Lung (tissue), 17 donors: ENCODE measurements at places on chromosomes 5 and 9. TPM values are rescaled to one million over a fixed set of nuclear protein-coding genes. Genes with fewer than 3 reads are reported as not detected.
A peak's percentile ranks its signal among the peaks of the same experiment; 100 is the strongest.

DNA sequence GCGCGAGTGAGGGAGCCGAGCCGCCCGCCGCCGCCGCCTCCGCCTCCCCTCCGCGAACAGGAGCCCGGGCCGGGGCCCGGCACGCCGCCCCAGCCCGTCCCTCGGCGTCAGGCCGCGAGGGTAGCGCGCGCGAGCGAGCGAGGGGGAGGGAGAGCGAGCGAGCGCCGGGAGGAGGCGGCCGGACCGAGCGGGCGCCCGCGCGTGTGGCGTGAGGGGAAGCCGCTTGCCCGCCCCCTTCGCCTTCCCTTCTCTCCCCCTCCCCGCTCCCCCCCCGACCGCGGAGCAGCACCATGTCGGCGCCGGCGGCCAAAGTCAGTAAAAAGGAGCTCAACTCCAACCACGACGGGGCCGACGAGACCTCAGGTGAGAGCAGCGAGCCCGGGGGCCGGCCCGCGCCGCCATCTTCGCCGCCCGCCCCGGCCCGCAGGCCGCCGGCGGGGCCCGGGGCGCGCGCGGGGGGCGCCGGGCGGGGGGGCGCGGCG is 312 bp downstream of the SET start:
- no peak for DNase-seq
- peak overlapping the region; percentile 99 for H3K27ac ChIP-seq
- H3K4me3 ChIP-seq, result peak overlapping the region; percentile 75
- no peaks in the 10 kb centered on the region for H3K27me3 ChIP-seq
- peaks cover 2% of the 10 kb centered on the region for H3K36me3 ChIP-seq
- peaks cover 9% of the 10 kb centered on the region for H3K4me1 ChIP-seq

GRCh38 chr9:115633104-115633503 is 515.1 kb upstream of the TNC start:
- H3K36me3 ChIP-seq, result no peaks in the 10 kb centered on the region
- no peak overlapping the region for H3K4me3 ChIP-seq
- H3K27ac ChIP-seq, result no peak overlapping the region
- H3K27me3 ChIP-seq, result no peaks in the 10 kb centered on the region
- no peak for DNase-seq

DNA sequence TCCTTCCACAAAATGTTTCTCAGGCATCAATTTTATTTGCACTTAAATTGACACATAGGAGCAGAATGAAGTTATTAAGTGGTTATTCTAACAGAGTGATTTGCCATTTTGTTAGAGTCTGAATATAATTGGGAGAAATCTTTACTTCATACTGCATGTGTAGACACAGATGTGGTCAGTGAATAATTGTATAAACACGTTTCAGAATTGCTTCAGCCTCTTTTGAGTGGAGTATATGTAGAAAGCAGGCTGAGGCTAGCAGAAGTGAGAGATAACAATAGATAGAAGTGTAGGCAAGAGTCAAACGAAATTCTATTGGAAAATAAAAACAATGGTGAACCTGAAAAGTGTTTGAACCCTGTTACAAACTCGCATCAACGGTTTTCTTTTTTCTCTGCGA is 270.7 kb downstream of the TMEM167A start:
- DNase-seq, result peak; percentile 47
- no peak overlapping the region for H3K27ac ChIP-seq
- no peaks in the 10 kb centered on the region for H3K4me1 ChIP-seq
- no peak overlapping the region for H3K4me3 ChIP-seq
- H3K36me3 ChIP-seq, result no peaks in the 10 kb centered on the region

Gene LCN1
- total RNA-seq, result not detected

Gene MED7
- total RNA-seq, result 9.9 TPM

DNA sequence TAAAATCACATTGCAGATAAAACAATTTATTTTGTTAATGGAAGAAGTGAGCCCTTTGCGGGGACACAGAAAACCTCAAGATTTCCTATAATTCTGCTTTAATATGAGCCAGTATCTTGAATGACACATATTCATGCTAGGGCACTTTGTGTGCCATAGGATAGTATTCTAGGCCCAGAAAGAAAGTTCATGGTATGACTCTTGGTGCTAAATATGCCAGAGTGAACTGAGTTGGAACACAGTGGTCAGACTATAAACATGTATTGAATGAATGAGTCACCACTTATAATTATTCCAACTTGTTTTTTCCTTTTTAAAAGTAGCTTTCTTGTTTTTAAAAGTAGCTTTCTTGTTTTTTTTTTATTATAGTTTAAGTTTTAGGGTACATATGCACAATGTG is 46.0 kb downstream of the ADAMTS19 start:
- no peak overlapping the region for H3K4me3 ChIP-seq
- no peaks in the 10 kb centered on the region for H3K27me3 ChIP-seq
- no peaks in the 10 kb centered on the region for H3K36me3 ChIP-seq
- H3K27ac ChIP-seq, result no peak overlapping the region

Gene SLC6A19
- total RNA-seq, result not detected

DNA sequence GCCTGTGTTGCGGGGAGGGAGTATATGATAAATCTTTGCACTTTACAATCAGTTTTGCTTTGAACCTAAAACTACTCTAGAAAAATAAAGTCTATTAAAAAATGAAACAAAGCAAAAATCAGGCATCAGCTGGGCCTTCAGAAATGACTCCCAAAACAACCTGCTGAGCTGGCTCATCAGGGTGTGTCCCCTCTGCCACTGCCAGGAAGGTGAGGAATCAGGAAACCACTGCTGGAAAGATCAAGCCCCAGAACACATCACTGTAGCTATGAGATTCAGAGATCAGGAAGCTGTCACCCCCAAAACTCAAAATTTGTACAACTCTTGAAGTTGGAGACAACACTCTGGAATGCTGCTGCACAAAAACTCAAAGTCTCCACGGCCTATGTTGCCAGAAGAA is 40.5 kb upstream of the TBCA start:
- DNase-seq, result no peak
- no peak overlapping the region for H3K4me3 ChIP-seq
- H3K27ac ChIP-seq, result no peak overlapping the region
- H3K36me3 ChIP-seq, result no peaks in the 10 kb centered on the region

GRCh38 chr5:98780390-98780789 is 6.9 kb downstream of the RGMB start:
- H3K27ac ChIP-seq, result no peak overlapping the region
- no peaks in the 10 kb centered on the region for H3K27me3 ChIP-seq
- H3K36me3 ChIP-seq, result peaks cover 5% of the 10 kb centered on the region
- H3K4me1 ChIP-seq, result peaks cover 18% of the 10 kb centered on the region
- DNase-seq, result no peak
- H3K4me3 ChIP-seq, result no peak overlapping the region

- no peaks in the 10 kb centered on the region for H3K4me1 ChIP-seq
- H3K27ac ChIP-seq, result no peak overlapping the region
- DNase-seq, result no peak
- no peaks in the 10 kb centered on the region for H3K36me3 ChIP-seq
- no peak overlapping the region for H3K4me3 ChIP-seq
These were observed 190.1 kb downstream of the PARP8 start for GRCh38 chr5:50856401-50857119.

DNA sequence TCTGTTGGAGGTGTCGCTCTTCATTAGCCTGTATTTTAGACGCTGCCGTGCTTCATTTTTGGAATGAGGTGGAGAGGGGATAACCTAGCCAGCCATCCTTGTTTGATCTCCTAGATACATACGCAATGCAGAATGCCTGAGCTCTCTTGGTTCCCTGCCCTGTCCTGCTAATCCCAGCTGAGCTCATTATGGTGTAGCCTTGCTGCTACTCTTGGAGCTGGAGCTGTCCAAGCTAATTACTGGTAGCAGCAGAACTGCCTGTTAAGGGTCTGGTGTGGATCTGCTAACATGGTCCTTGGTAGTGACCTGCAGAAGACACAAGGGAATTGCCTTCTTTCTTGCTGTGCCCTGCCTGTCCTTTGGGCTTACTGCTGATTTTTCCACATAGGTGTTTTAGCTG is 207.9 kb downstream of the CNTLN start:
- no peaks in the 10 kb centered on the region for H3K27me3 ChIP-seq
- H3K36me3 ChIP-seq, result peaks cover 7% of the 10 kb centered on the region
- no peak for DNase-seq
- no peak overlapping the region for H3K27ac ChIP-seq

Gene SLC36A2
- total RNA-seq, result not detected

- no peaks in the 10 kb centered on the region for H3K36me3 ChIP-seq
- H3K4me1 ChIP-seq, result peaks cover 11% of the 10 kb centered on the region
- no peak overlapping the region for H3K27ac ChIP-seq
- no peaks in the 10 kb centered on the region for H3K27me3 ChIP-seq
- H3K4me3 ChIP-seq, result no peak overlapping the region
These were observed 17.1 kb upstream of the CAST start for GRCh38 chr5:96645091-96645490.

Gene FBXO4
- 13.5 TPM for total RNA-seq

Gene NUTM2F
- not detected for total RNA-seq

- H3K4me1 ChIP-seq, result no peaks in the 10 kb centered on the region
- H3K36me3 ChIP-seq, result no peaks in the 10 kb centered on the region
- H3K4me3 ChIP-seq, result no peak overlapping the region
- DNase-seq, result no peak
These were observed 357.1 kb downstream of the TRIM32 start for GRCh38 chr9:117044241-117044640.

GRCh38 chr9:113631137-113631765 is 167.7 kb downstream of the RGS3 start:
- H3K4me1 ChIP-seq, result peaks cover 64% of the 10 kb centered on the region
- H3K36me3 ChIP-seq, result no peaks in the 10 kb centered on the region
- no peak overlapping the region for H3K4me3 ChIP-seq
- H3K27ac ChIP-seq, result no peak overlapping the region

Gene PHF24
- total RNA-seq, result 0.48 TPM

Gene JAKMIP2
- 2.9 TPM for total RNA-seq

Gene CNTNAP3
- 10.6 TPM for total RNA-seq

Gene C9orf153
- total RNA-seq, result 0.12 TPM

GRCh38 chr9:1156794-1157550 is 106.8 kb downstream of the DMRT2 start:
- no peaks in the 10 kb centered on the region for H3K4me1 ChIP-seq
- DNase-seq, result no peak
- no peaks in the 10 kb centered on the region for H3K36me3 ChIP-seq
- no peaks in the 10 kb centered on the region for H3K27me3 ChIP-seq
- H3K27ac ChIP-seq, result no peak overlapping the region

DNA sequence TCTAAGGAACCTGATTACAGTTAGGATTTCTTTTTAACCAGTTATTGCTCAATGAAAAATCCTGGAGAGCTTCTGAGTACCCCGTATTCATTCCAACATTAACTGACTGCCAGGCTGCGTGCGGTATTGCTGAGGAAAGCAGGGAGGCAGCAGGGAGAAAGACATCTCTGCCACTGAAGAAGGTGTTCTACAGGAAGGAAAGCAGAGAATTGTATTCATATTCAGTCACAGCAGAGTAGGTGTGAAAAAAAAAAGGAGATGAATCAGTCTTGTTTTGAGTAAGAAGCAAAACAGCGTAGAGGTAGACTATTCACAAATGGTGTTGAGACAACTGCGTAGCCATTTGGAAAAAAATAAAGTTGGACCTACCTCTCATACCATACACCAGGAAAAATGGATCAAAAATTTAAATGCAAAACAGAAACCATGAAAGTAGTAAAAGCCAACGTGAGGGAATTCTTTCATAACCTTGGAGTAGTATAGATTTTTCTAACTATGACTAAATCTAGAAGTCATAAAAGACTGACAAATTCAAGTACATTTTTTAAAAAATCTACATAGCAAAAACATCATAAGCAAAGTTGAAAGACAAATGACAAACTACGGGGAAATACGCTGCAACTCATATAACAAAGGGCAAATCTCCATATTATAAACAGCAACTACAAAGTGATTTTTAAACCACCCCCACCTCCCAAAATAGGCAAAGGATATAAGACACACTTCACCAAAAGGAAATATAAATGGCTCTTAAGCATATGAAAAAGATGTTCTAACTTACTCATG is 9.9 kb upstream of the NR4A3 start:
- H3K27ac ChIP-seq, result no peak overlapping the region
- no peak overlapping the region for H3K4me3 ChIP-seq
- no peaks in the 10 kb centered on the region for H3K27me3 ChIP-seq
- H3K36me3 ChIP-seq, result no peaks in the 10 kb centered on the region
- DNase-seq, result no peak
- peaks cover 6% of the 10 kb centered on the region for H3K4me1 ChIP-seq

GRCh38 chr9:126216826-126217225 is 109.8 kb upstream of the MVB12B start:
- no peak overlapping the region for H3K27ac ChIP-seq
- DNase-seq, result no peak
- H3K4me3 ChIP-seq, result no peak overlapping the region
- H3K36me3 ChIP-seq, result no peaks in the 10 kb centered on the region

GRCh38 chr5:133754575-133755169 is 142.3 kb upstream of the FSTL4 start:
- H3K27me3 ChIP-seq, result no peaks in the 10 kb centered on the region
- no peaks in the 10 kb centered on the region for H3K4me1 ChIP-seq

Gene BOD1
- 63.1 TPM for total RNA-seq

Gene CFAP157
- 14.6 TPM for total RNA-seq

Gene TAF1L
- total RNA-seq, result not detected

GRCh38 chr9:94566550-94566949 is 11.7 kb downstream of the PCAT7 start:
- no peak overlapping the region for H3K27ac ChIP-seq
- no peaks in the 10 kb centered on the region for H3K4me1 ChIP-seq
- H3K4me3 ChIP-seq, result no peak overlapping the region
- H3K36me3 ChIP-seq, result no peaks in the 10 kb centered on the region

- no peak overlapping the region for H3K27ac ChIP-seq
- no peaks in the 10 kb centered on the region for H3K4me1 ChIP-seq
- DNase-seq, result peak; percentile 88
- peaks cover 79% of the 10 kb centered on the region for H3K27me3 ChIP-seq
These were observed 44.3 kb upstream of the BICD2 start for GRCh38 chr9:92808726-92809451.

Gene PCSK5
- total RNA-seq, result 28.2 TPM

DNA sequence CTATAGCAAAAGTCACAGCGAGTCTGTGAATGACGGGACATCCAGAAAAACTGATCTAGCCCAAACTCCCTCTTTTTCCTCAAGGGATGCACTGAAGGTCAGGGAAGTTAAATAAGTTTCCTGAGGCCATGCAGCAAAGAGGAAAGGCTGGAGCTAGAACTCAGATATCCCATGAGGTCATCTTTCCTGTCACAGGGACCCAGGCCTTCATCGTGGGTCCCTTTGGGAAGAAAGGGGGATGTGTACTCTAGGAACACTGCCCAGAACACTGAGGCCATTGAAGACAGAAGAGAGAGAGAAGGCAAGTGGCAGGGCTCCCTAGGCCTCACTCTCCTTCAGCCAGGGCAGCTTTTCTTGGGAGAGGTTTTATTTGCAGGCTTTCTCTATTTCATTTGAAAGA is 182.0 kb downstream of the EBF1 start:
- H3K36me3 ChIP-seq, result no peaks in the 10 kb centered on the region
- no peak overlapping the region for H3K4me3 ChIP-seq
- H3K27ac ChIP-seq, result no peak overlapping the region
- H3K27me3 ChIP-seq, result no peaks in the 10 kb centered on the region
- no peak for DNase-seq

DNA sequence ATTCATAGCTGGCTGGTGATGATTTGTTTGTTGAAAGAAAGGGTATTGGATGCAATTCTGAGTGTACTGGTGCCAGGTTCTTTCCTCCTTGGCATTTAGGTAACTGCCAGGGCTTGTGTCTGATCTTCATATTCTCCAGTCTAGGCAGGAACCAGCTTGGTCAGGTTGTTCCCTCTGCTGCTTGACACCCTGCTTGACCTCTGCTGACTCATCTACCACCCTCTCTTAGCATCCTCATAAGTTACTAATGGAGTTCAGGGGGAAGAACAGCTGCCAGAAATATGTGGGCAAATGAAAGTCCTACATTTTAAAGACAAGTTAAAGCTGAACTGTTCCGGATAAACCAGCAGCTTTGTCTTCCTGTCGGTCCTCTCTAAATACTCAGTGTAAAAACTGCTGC is 116.1 kb upstream of the TNC start:
- no peaks in the 10 kb centered on the region for H3K36me3 ChIP-seq
- DNase-seq, result no peak
- no peak overlapping the region for H3K4me3 ChIP-seq
- H3K4me1 ChIP-seq, result no peaks in the 10 kb centered on the region

Gene NUTM2G
- total RNA-seq, result not detected
